ENCODE measurements at places on chromosomes 7 and 10.

- no peak for DNase-seq
These were observed 87.9 kb upstream of the IKZF1 start for GRCh38 chr7:50216626-50217025.

DNA sequence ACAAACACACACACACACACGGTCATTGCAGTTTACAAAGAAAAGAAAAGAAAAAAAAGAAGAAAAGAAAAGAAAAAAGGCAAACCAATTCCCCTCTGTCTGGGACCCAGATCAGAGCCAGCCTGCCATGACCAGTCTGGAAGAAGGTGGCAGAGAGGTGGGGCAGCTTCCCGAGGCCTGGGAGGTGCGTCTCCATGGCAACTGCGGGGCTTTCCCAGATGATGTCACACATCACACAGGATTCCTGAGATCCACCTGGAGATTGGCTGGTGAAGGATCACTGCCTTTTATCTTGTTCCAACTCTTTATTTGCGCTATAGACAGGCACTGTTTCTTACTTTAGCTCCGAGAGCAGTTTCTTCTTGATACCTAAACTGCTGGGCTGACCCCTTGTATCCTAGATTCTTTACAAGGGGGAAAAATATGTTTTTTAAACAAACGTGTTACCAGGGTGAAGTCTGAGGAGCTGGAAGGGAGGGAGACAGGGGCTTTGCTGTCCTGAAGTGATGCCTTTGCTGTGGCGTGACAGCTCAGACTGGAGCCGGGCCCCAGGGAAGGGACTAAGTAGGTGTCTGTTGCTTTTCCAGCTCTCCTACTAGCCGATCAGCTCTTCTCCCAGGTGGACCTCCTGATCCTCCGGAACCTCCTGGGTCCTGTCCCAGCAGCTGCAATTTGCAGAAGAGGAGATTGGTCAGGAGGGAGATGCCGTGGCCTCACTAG is 298.5 kb downstream of the KLF6 start:
- no peak for DNase-seq

GRCh38 chr10:109696981-109697775 is 226.1 kb downstream of the XPNPEP1 start:
- no peak for DNase-seq

GRCh38 chr7:94284104-94284503 is 110.6 kb upstream of the COL1A2 start:
- DNase-seq: no peak

GRCh38 chr10:71161425-71161824 is 50.9 kb upstream of the UNC5B start:
- DNase-seq: no peak

- no peak for DNase-seq
These were observed 116.4 kb upstream of the SEM1 start for GRCh38 chr7:96826089-96826488.

- no peak for DNase-seq
These were observed 34.7 kb downstream of the GSDME start for GRCh38 chr7:24722386-24723177.

GRCh38 chr7:90119178-90119971 is 34.9 kb upstream of the STEAP1 start:
- no peak for DNase-seq

All from CD8-positive, alpha-beta memory T cell (primary cell).